ENCODE measurements at places on chromosomes 1 and 21.

GRCh38 chr1:193058529-193059281, 455 bp downstream of the UCHL5 start:
- DNase-seq, result no peak

GRCh38 chr1:199878823-199879222, 148.7 kb upstream of the NR5A2 start:
- DNase-seq, result no peak

DNA sequence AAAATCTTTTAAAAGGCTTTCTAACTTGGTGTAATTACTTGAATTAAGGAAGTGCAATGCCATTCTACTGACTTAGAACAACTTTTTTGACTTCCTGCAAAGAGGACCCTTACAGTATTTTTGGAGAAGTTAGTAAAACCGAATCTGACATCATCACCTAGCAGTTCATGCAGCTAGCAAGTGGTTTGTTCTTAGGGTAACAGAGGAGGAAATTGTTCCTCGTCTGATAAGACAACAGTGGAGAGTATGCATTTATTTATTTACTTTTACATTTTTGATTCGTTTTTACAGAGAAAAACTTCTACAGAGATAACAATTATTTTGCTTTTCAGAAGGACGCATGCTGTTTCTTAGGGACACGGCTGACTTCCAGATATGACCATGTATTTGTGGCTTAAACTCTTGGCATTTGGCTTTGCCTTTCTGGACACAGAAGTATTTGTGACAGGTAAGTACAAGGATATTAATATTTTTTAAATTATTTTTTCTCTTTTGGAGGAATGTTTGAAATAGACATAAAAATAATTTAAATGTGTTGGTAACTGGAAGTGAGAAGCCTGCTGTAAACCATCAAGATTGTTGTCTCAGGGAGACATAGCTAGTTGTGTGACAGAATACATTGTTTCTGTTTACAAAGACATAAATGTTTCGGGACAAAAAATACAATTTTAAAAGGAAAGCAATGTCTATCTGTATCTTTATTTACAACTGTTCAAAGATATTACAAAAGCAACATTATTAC, at the start of gene PTPRC:
TSS of gene PTPRC (plus strand) at position 147 of the 742 bp plus-strand sequence. CDS start at position 376, 229 bp downstream.
- DNase-seq, result no peak

GRCh38 chr1:54397980-54398379, 8.2 kb downstream of the SSBP3 start:
- no peak for DNase-seq

GRCh38 chr1:38037221-38037939, 9.2 kb downstream of the POU3F1 start:
- DNase-seq, result no peak

- DNase-seq, result no peak
Observed at GRCh38 chr1:33456502-33456886, 16.0 kb upstream of the ZSCAN20 start.

DNA sequence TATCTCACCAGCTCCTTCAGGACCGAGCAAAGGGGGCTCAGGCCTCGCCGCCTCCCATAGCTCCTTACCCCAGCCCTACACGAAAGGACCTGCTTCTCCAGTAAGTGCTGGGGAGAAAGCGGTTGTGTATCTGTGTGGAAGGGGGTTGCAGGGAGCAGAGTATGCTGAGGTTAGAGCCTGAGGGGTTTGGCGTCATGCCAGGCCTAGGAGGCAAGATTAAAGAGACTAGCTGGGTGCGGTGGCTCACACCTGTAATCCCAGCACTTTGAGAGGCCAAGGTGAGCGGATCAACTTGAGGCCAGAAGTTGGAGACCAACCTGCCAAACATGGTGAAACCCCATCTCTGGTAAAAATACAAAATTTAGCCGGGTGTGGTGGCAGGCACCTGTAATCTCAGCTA, 14.1 kb upstream of the RASSF5 start:
- no peak for DNase-seq

DNA sequence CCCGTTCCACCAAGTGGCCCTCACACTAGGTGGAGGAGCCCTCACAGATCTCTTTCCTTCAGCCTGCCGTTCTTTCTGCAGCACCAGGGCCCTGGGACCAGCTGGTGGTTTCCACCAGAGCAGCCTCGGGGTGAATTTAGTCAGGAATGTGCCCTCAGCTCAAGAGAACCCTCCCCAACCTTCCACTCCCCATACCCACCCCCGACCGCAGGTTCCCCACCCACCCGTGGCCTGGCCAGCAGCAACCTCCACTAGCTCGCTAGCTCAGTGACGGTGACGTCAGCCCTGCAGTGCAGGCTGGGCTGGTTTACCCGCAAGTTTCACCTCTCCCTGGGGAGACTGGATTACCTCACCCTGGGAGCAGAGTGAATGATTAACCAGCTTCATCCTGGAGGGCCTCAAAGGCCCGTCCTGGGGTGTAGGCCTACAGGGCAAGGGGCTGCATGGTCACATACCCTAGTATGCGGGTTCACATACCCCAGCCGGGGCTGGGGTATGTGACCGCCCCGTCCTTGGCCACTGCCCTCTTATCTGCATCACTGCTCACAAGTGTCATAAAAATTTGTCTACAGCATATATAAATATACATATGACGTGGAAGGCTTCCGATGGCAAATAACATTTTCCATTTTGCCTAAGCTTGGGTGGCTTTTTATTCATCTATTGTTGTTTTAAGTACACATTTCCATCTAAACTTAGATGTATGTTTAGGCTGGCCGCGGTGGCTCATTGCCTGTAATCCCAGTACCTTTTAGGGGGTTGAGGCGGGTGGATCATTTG, 24.5 kb downstream of the ELF3 start:
- DNase-seq, result no peak

DNA sequence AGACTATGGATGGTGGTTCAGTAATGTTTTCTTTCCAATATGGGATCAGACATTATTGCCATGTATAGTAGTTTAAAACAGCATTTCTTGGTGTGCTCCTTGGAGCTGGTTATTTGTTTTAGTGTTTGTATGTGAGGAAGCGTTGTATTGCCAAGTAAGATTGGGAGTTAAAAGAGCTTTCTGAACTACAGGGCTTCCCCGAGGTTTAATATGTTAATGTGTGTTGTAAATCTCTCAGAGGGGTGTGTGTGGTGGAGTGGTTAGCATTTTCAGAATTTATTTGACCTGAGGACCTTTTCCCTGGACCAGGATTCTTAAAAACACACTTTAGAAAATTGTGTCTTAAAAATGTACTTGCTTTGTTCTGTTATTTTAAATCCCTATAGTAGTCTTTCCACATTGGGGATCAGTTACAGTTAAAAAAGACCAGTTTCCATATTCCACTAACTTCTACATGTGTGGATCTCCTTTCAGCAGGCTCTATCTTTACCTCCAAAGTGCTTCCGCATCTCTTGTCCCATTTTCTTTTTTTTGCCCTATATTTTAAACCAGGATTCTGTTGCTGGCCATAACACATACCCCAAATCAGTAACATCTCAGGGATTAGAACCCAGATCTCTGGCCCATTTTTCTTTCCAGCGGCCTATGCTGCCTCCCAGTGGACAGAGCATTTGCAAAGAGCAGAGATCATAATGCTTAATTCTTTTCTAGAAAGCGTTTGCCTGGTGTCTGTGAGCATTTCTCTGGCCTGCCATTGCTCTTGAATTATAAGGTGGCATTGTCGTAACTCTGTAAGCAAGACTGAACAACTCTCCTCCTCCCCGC, 58.6 kb downstream of the PBX1 start:
- no peak for DNase-seq

- no peak for DNase-seq
Observed at GRCh38 chr1:95286479-95286878, 52.5 kb downstream of the RWDD3 start.

DNA sequence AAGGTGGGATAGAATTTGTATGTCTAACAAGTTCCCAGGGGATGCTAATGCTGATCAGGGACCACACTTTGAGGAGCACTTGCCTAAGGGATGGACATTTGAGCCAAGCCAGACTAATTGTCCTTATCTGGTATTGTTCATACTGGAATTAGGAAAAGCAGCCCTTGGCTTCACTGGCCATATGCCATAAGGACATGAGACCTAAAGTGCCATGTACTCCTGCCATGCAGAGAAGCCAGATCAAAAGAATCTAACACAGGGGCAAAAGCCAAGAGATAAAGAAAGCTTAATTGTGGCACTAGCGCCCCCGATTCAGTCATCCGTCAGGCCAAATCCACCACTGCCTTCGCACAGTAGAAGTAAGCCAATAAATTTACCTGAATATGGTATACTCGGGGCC, 45.7 kb downstream of the RNF11 start:
- DNase-seq, result no peak

- no peak for DNase-seq
Observed at GRCh38 chr1:12324423-12324822, 94.6 kb downstream of the VPS13D start.

All from left forelimb (tissue), 1 donor.